Cardiac septum (tissue), 1 donor: ENCODE measurements at places on chromosomes 11 and 22. TPM values are rescaled to one million over a fixed set of nuclear protein-coding genes. Genes with fewer than 3 reads are reported as not detected.

GRCh38 chr11:34331736-34332135 is 26.1 kb downstream of the ABTB2 start:
- DNase-seq: no peak

DNA sequence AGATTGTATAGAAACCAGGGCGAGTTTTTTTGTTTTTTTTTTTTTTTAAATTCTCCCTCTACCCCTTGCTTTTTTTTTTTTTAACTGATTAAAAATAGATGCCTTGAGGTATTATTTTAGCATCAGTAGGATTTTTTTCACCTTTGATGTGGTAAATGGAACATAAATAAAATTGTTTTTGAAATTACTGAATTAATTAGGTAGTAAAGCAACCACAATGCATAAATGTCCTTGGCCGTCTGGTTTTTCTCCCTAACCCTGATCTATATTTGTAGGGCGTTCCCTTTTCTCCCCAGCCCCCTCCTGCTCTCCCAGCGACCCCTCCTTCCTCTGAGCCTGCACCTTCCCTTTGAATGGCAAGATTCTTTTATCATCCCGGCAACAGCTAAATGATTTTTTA is 107.8 kb downstream of the ZBTB16 start:
- DNase-seq: no peak

DNA sequence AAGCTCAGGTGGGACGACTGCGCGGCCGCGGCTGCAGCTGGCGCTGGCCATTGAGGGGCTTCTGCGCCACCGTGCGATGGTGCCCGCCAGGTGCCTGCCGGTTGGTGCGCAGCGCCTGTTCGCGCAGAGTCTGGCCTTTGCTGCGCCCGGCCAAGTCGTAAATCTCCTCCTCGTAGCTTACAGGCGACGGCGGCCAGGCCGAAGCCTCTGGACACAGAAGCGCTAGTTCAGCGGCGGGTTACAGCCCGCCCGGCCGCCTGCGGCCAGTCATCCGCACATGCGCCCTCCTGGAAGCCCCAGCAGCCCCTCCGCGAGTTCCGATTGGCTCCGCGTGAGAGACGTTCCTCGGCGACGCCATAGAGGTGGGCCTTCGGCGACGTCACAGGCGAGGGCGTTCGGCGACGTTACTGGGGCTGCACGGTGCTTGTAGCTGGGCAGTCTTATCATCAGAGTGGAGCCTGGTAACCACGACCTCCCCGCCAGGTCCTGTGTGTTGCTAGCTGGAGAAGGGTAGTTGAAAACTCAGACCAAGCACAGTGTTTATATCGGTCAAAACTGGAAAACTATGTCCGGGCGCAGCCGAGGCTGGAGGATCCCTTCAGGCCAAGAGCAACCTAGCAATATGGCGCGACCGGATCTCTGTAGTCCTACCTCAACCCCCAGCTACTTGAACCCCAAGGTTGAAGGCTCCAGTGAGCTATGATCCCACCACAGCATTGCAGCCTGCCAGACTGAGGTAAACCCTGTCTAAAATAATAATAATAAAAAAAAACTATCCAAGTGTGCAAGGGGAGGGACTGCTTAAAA is 265.7 kb downstream of the OR4C45 start:
- no peak for DNase-seq

GRCh38 chr22:22388090-22388489 is 120.5 kb downstream of the ZNF280B start:
- DNase-seq: no peak

GRCh38 chr11:123430721-123431497 is 840 bp downstream of the GRAMD1B start:
- DNase-seq: peak; percentile 94

- no peak for DNase-seq
Observed at GRCh38 chr11:133600786-133601185, 68.5 kb upstream of the OPCML start.

GRCh38 chr22:37079668-37080171 is 28.2 kb downstream of the KCTD17 start:
- no peak for DNase-seq

DNA sequence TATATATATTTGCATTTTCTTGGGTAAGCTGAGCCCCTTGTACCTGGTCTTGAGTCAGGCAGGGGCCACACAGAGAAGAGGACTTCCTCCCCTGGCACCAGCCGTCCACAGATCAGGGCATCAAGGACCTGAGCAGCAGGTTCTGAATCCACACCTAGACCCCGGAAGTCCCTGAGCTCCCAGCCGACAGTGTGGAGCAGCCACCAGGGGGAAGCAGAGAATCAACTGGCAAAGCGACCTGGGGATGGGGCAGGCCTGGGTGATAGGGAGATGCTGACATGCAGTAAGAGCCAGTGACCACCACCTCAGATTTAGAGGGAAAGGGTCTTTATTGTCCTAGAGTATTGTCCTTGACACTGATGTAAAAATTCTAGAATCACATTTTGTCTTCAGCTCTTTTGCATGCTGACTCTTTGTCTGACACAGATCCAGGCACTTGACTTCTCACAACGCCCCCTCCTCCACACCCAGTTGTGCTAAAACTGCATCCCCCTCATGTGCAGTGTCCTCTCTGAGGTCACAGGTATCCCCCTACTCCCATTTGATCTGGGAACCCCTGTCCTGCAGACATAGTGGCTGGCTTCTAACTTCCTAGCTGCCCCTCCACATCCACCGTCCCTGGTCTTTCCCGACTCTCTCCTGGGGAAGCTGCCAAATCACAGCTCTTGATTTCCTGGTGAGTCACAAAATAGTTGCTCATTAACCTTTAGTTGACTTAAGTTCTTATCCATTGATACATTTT is 109.3 kb downstream of the GGTLC2 start:
- DNase-seq: no peak

GRCh38 chr11:41289408-41289807 is 170.0 kb downstream of the LRRC4C start:
- DNase-seq: no peak

GRCh38 chr22:25930788-25931310 is 188.9 kb downstream of the MYO18B start:
- no peak for DNase-seq

GRCh38 chr11:119810478-119811232 is 81.7 kb upstream of the NECTIN1 start:
- no peak for DNase-seq

DNA sequence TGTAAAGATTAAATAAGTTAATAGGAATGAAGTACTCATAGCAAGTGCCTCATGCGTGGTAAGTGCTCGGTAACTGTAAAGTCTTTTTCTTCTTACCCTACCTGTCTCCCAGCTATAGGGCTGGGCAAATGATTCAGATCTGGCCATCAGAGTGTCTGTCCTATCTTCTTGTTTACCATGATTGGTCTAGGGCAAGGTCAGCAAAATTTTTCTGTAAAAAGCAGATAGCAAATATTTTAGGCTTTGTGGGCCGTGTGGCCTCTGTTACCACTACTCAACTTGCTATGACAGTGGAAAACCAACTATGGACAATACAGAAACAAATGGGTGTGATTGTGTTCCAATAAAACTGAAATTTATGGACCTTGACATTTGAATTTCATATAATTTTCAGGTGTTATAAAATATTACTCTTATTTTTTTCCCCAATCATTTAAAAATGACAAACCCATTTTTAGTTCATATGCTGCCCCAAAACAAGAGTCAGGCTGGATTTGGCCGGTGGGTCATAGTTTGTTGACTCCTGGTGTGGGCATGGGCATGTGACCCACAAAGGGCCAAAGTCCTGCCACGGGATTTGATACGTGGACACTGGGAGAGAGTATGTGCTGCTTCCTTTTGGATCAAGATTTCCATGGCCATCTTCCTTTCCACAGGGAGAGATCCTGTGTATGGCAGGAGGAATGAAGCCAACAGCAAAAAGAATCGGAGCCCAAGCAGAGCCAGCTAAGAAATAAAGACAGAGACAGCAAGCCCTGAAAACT is 26.8 kb upstream of the FZD4 start:
- no peak for DNase-seq

- no peak for DNase-seq
Observed at GRCh38 chr11:103970701-103971249, 65.7 kb upstream of the DDI1 start.

- DNase-seq: no peak
Observed at GRCh38 chr11:77630157-77630710, 7.4 kb downstream of the CLNS1A start.

Gene TESMIN
- 0.46 TPM for total RNA-seq

DNA sequence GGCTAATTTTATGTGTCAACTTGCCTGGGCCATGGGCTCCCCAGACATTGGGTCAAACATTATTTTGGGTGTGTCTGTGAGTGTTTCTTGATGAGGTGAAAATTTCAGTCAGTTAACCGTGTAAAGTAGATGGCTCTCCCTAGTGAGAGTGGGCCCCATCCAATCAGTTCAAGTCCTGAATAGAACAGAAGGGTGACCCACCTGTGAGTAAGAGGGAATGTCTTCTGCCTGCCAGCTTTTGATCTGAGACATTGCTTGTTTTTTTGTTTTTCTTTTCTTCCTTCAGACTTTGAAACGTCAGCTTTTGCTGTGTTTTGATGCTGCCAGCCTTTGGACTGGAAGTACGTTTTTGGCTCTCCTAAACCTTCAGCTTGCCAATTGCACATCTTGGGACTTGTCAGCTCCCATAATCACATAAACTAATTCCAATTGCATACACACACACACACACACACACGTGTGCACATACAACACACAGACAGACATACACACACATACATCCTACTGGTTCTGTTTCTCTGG is 300.1 kb downstream of the CNTN5 start:
- no peak for DNase-seq

GRCh38 chr11:58562375-58562800 is 13.3 kb downstream of the LPXN start:
- DNase-seq: no peak

Gene CD6
- 0.86 TPM for total RNA-seq

- no peak for DNase-seq
Observed at GRCh38 chr11:126140201-126140925, 71.1 kb downstream of the RPUSD4 start.

DNA sequence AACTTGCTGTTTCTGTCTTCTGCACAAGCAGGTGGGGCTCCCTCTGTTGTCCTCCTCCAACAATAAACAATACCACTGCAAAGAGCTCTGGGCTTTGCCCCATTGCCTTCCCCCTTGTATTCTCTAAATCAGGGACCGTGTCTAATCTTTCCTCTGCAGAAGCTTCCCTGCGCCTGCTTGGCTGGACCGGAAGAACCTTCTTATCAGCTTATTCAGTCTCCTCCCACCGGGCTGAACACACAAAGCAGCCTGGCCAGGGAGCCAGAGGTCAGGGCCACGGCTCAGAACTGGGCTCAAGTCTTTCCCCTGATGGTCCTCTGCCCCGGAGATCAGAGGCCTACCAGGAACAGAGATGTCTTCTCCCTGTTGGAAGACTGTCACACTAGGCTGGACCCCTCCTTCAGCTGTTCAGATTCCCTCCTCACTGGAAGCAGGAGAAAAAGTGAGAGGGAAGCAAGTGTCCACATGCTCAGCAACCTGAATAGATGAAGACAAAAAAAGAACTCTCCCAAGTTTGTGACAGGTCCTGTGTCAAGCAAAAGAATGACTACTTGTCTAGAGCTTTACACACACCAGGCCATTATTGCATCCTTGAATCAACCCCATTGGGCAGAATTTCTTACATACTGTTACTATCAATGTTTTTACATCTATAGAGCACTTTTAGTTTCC is 63.7 kb downstream of the RAB30 start:
- peak; percentile 84 for DNase-seq

GRCh38 chr11:105622016-105622415 is 12.1 kb downstream of the GRIA4 start:
- no peak for DNase-seq

DNA sequence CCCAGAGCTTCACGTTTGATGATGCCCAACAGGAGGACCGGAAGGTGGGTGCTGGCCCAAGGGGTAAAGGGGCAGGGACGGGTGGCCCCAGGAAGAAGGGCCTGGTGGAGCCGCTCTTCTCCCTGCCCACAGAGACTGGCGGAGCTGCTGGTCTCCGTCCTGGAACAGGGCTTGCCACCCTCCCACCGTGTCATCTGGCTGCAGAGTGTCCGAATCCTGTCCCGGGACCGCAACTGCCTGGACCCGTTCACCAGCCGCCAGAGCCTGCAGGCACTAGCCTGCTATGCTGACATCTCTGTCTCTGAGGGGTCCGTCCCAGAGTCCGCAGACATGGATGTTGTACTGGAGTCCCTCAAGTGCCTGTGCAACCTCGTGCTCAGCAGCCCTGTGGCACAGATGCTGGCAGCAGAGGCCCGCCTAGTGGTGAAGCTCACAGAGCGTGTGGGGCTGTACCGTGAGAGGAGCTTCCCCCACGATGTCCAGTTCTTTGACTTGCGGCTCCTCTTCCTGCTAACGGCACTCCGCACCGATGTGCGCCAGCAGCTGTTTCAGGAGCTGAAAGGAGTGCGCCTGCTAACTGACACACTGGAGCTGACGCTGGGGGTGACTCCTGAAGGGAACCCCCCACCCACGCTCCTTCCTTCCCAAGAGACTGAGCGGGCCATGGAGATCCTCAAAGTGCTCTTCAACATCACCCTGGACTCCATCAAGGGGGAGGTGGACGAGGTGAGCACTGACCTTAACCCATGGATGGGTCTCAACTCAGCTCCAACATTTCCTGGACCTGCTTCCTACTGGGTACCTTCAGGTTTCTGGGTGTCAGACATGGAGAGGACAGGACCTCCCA is 2.0 kb downstream of the RIC8A start:
- DNase-seq: peak; percentile 74

- no peak for DNase-seq
Observed at GRCh38 chr22:28910569-28911303, 27.4 kb downstream of the ZNRF3 start.

Gene MUC6
- total RNA-seq: not detected
